ENCODE measurements at places on chromosomes 2 and 18.

- DNase-seq, result no peak
These were observed 488.8 kb upstream of the RAB6C start for GRCh38 chr2:129490641-129491040.

GRCh38 chr2:67797801-67798540 is 264.8 kb downstream of the C1D start:
- no peak for DNase-seq

DNA sequence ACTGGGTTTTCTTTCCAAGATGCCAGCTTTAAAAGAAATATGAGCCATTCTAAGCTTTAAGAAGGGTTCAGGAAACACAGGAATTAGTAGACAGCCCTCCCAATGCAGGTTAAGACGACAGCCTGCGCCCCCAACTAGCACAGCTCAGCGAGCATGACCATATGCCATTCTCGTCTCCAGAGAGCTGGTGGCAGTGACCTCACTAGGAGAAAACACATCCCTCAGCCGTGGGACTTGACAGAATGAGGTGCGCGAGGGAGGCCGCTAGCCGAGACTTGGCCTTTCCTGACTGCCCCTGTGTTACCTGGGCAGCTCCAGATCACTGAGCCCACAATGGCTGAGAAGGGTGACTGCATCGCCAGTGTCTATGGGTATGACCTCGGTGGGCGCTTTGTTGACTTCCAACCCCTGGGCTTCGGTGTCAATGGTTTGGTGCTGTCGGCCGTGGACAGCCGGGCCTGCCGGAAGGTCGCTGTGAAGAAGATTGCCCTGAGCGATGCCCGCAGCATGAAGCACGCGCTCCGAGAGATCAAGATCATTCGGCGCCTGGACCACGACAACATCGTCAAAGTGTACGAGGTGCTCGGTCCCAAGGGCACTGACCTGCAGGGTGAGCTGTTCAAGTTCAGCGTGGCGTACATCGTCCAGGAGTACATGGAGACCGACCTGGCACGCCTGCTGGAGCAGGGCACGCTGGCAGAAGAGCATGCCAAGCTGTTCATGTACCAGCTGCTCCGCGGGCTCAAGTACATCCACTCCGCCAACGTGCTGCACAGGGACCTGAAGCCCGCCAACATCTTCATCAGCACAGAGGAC is 103.9 kb downstream of the MAPK4 start:
- DNase-seq, result no peak

- DNase-seq, result no peak
These were observed 111.9 kb downstream of the IRS1 start for GRCh38 chr2:226687641-226688253.

DNA sequence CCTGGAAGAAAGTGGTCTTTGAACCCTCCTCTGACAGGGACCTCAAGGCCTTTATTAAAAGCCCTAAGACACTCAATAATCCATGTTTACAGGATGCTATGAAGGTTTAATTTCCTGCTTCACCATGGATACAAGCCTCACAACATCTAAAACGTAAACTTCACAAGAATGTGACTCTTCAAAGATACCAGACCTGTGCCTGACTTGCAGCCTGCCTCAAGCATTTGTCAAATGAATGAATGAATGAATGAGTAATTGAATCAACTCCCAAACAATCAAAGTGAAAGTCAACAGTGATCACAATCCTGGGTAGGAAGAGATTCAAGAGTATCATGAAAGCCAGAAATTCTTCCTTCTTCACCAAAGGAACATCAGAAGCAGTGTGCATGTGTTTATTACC is 30.4 kb downstream of the KLF7 start:
- DNase-seq, result no peak

GRCh38 chr2:120491111-120491625 is 145.2 kb downstream of the INHBB start:
- no peak for DNase-seq

DNA sequence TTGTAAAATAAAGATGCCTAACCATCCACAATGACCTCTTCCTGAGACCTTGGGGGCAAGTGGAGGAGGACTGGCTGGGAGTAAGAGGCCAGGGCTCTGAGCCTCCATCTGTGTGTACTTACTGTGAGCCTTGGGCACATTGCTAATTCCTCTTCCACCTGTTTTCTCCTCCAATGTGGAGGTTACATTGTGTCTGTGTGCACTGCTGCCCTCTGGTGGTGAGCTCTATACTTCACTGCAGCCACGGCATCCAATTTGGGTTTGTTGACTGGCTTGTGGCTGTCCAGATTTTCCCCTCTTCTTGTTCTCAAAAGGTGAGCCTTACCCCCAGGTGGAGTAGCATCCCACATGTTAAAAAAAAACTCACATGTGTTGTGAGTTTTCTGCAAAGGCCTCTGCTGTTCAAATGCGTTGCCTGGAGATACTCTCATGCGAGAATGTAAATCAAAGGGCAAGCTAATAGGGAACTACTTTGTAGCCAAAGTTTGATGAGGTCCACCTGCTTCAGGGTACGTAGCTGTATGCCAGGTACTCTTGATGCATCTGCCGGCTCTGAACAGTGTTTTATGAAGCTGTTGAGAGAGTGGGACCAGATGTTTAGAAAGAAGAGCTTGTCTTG is 80.8 kb downstream of the APOB start:
- DNase-seq, result peak; percentile 36

DNA sequence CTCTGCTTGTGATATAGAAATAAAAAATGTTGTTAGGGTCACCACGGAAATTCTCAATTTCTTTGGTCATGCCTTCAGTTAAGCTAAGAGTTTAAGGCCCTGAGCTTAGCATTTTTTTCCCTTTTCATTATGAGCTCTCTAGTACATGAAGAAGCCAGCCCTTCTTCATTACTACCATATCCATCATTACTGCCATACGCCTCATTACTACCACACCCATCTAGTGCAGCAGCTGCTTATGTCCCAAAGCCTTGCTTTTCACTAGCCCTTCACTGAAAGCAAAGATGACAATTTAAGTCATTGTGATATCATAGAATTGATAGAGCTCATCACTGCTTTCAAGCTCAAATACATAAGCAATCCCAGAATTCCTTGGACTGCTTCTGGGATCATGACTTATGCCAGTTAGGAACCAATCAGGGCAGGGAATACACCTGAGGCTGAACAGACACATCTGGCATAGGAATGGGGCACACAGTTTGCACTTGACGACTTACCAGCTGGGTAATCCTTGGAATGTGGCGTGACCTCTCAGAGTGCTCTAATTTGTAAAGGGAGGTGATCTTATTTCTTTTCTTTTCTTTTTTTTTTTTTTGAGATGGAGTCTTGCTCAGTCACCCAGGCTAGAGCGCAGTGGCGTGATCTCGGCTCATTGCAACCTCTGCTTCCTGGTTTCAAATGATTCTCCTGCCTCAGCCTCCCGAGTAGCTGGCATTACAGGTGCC is 40.3 kb downstream of the SOWAHC start:
- DNase-seq, result no peak

DNA sequence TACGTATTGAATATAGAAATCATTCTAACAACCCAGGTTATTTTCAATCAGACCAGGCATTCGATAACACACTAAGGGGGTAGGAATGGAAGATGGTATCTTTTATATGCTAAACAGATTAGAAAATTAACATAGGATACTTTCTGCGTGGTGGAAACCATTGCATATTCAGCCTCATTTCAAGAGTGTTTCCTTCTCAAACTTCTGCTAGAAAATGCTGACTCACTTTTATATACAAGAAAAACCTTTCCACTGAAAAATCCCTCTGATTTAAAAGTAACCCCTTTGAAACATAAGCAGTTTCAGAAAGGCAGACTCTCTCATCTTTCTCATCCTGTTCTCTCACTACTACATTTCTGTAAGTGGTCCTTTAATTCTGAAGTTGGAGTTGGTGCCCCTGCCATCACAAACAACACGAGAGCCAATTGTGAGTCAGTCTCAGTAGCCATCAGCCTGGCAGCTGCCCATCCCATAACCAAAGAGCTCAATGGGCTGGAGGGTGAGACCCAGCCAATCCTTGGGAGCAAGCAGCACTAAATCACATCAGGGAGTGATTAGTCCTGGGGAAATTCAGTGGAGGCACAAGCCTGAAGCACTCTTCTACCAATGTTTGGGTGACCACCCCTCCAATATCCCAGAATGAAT is 343.1 kb downstream of the CELF4 start:
- DNase-seq, result no peak

- no peak for DNase-seq
These were observed 156.4 kb downstream of the IKZF2 start for GRCh38 chr2:212994976-212995375.

DNA sequence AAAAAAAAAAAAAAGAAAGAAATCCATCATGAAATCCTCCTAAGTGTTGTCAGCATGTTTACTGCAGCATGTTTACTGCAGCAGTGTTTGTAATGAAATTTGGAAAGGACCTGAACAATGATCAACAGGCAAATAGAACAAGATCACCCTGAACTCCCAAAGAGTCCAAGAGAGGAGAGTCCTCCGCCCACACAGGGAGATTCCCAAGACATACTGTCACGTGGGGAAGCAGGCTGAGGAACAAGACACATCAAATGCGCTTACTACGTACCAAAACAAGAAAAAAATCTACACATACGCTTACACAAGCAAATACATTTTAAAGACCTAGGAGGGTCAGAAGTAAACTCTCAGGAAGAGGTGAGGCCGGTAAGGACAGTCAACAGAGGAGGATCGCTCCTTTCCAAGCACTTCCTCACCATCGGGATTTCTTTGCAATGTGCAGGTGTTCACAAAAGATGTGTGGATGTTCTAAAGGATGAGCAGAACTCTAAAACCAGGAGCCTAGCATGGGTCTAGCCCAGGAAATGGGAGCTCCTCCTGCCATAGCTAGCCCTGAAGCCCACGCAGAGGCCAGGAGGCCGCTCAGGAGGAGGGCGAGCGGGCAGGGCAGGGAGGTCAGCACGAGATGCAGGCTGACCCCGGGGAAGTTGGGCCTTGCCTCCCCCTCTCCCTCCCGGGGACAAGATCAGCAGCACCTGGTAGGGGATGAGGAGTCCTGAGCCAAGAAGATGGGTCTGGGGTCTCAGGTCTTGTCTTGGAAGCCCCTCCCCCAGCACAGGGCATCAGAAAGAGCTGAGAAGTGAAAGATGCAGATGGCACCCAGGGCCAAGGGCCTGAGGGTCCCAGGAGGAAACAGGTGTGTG is 66.4 kb downstream of the ZNF516 start:
- no peak for DNase-seq

GRCh38 chr2:162164802-162165201 is 12.8 kb upstream of the GCG start:
- DNase-seq, result no peak

DNA sequence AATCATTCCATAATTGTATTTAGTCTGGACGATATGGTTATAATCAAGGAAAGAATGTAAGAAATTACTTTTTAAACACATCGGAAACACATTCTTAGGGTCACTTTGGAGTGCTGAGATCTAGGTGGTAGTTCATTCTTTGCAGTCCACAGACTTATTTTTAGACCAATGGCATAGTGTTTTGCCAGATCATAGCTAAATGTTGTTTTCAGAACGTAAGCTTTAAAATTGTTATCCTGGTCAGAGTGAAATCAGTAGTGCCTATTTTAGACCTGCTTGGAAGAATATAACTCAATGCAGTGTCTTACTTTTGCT is 4.3 kb downstream of the MYL12A start:
- no peak for DNase-seq

DNA sequence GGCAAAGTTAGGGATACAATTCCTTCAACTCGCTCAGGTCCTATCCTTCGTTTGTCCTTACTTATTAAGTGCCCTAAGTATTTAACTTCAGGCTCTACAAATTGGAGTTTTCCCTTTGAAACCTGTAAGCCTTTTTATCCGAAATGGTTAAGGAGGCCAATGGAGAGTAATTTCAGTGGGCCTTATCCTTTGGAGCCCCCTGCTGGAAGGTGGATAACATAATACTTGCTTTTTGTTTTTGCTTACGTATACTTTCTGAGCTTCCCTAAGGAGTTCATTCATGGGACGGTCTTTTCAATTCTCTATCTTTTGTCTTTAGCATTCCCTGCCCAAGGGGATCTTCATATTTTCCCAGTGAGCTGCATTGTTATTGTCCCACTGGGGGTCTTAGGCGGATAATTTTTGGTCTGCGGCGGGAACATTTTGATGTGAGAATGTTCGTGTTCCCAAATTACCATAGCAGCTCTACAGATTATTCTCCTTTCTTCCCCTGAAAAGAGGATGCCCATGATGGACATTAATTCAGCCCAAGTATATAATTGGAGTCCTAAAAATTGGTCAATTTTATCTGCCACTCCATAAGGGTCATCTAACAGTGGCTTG is 34.4 kb upstream of the TRAPPC8 start:
- DNase-seq, result no peak

GRCh38 chr18:46332921-46333341 is 228.7 kb downstream of the HAUS1 start:
- no peak for DNase-seq

DNA sequence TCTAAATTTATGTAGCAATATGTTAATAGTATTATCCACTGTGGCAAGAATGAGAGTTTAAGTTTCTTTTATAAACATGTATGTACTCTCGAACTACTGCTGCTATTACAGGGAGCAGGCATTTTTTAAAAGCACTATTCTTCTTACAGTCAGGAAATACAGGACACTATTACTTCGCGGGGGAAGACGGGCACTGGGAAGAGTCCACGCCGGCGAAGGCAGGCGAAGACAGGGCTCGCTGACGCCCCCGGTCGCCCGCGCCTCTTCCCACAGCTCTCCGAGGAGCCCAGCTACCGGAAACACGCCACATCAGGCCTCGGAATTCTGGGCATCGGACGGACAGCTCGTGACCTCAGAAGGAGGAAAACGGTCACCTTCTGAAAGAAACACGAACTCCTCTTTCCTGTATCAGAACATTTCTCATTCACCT is 90.2 kb downstream of the FAM161A start:
- DNase-seq, result no peak

GRCh38 chr2:238512247-238512867 is 85.6 kb downstream of the ASB1 start:
- no peak for DNase-seq

GRCh38 chr2:222424729-222425671 is 657 bp downstream of the SGPP2 start:
- no peak for DNase-seq

GRCh38 chr2:33264766-33265165 is 211.7 kb upstream of the RASGRP3 start:
- DNase-seq, result no peak

- no peak for DNase-seq
These were observed 153.9 kb upstream of the PELI1 start for GRCh38 chr2:64298161-64298560.

DNA sequence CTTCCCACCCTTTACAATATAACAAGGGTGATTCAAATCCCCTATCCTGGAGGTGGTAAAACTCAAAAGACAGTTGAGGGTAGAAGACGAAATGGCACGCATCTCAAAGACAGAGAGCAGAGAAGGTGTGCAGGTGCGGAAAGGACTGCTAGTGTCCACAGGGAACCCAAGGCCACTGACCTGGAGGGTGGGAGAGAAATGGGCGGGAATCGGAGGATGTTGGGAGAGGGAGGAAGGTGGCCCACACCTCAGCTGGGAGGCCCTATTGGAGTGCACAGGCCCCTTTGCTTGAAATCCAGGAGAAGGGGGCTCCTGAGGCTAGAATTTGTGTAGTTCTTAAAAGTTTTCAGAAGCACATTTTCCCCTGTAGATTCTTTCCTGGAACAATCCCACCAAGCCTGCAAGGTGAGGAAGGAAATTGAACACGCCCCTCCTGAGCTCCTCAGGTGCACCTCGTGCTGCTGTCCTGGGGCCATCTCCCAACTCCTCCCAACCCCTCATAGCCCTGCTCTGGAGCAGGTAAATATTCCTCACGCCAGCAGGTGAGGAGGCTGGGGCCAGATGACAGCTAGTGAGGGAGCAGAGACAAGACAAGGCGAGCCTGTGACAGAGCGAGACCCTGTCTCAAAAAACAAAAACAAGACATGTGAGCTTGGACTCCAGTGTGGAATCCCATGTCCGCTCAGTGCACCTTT is 99.3 kb downstream of the MCFD2 start:
- no peak for DNase-seq

Data from stimulated activated CD8-positive, alpha-beta memory T cell treated with anti-CD3 and anti-CD28 coated beads, Interleukin-2, amount 100 ng/mL, for 1 hour (primary cell).